ENCODE measurements at places on chromosomes 7 and 10.

DNA sequence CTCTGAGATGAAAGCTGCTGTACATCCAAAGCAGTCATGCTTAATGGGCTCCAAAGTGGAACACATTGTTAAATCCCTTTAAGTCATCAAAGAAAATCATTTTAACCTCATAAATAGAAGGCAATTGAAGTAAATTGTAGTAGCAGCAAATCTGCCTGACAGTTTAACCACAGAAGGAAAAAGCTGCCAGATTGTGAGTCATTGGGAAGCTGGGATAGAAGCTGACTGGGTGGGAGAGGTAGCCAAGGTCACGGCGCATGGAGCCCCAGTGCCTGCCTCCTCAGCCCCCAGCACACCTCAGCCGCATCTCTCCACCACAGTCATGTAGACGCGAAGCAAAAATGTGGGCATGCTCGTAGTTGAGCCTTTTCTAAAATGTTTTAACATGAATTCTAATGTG, 44.0 kb downstream of the TARP start:
- DNase-seq = no peak

DNA sequence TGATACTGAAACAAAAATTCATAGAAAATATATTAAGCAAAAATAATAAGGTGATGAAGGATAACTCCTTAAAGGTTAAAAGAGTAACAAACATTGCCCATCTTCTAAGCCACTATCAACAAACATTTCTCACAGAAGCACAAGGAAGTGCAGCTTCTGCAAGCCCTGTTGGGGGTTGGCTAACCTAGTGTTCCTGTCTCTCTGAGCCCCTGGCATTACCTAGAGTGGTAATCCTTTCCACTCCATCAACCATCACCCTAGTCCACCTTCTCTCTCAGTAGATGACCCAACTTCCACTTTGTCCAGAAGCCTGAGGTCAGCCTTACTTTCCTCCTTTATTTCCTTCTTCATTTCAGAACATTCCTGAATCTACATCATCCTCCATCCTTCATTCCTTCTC, 59.7 kb downstream of the HIPK2 start:
- DNase-seq = no peak

- no peak for DNase-seq
Observed at GRCh38 chr10:99766302-99766681, 16.1 kb upstream of the ABCC2 start.

- no peak for DNase-seq
Observed at GRCh38 chr10:14405076-14406065, 74.6 kb upstream of the FRMD4A start.

- DNase-seq = peak; percentile 87
Observed at GRCh38 chr10:67788028-67788886, 49.7 kb downstream of the DNAJC12 start.

DNA sequence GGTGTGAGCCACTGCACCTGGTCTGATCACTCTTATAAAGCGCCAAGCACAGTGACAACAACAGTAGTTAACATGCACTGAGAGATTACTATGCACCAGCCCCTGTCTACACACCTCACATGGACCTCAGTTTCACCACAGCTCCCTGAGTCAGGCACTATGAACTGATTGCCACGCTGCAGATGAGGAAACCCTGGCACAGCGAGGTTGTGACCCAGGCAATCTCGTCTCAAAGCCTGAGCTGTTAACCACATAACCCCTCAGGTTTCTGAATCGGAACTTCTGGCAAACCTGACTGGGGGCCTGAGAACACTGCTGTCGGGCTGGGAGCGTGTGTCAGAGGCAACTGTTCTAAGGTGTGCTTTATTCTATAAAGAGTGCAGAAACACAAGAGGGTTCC, 150.8 kb downstream of the RNF216 start:
- DNase-seq = no peak

GRCh38 chr7:50310361-50310760, 5.8 kb downstream of the IKZF1 start:
- DNase-seq = no peak

DNA sequence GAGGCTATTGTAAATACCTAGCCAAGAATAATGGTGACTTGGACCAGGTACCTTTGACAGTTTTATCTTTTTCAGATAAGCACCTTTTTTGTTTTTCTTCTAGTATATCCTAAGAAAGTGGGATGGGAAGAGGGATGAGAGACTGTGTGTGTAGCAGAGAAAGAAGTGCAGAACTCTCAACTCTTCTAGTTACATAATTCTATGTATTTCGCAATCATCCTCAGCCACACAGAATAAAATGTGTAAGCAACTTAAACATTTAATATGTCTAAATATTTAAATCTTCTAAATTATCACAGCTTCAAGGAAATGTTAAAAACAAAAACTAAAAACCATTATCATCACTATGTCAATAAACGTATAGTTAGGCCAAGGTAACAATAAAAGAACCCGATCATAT, 42.6 kb upstream of the GSAP start:
- DNase-seq = no peak

- DNase-seq = no peak
Observed at GRCh38 chr7:104074529-104074928, 85.1 kb upstream of the RELN start.

DNA sequence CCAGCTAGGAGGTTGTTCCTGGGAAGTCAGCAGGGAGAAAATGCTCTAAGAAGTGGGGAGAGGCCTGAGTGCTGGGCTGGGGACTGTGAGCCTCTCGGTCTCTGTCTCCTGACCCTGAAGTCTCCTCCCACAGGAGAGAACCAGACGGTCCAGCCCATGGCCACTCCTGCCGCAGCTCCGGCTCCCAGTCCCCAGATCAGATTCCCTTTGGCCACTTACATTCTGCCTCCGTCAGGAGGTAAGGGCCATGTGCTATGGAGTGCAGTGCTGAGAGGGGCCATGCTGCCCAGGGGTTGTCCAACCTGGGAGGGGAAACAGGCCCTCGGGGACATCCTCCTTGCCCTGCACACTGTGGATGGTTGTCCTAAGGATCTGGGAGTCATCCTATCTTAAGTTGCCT, 21.3 kb upstream of the ZNF467 start:
- DNase-seq = peak; percentile 78

DNA sequence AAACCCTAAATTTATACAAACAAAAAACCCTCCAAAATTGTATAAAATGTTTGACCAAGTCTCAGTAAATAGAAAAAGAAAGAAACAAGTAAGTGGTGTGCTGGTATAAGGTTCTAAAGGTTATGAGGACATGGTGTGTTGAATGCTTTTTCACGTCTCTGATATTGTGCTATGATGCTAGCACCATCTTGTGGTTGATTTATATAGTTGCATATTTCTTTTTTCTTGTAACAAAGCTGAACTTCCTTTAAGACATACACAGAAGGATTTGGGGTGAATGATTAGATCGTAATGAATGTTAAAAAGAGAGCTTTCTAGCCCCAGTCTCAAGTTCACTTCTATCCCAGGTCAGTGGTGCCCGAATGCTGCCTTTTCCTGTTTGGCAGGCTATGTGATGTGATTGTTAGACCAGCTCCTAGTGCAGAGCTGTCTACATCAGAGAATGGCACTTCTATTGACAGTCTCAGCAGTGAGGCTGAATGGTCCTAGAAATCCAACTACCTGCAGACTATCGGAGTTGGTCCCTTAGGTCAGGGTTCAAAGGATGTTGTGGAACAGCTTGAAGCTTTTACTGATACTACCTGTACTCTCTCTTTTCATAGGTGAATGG, 25.0 kb downstream of the VTI1A start:
- DNase-seq = no peak

GRCh38 chr10:95121904-95122303, 52.6 kb upstream of the CYP2C8 start:
- no peak for DNase-seq

GRCh38 chr10:11931038-11931437, 107.9 kb downstream of the PROSER2 start:
- DNase-seq = no peak

DNA sequence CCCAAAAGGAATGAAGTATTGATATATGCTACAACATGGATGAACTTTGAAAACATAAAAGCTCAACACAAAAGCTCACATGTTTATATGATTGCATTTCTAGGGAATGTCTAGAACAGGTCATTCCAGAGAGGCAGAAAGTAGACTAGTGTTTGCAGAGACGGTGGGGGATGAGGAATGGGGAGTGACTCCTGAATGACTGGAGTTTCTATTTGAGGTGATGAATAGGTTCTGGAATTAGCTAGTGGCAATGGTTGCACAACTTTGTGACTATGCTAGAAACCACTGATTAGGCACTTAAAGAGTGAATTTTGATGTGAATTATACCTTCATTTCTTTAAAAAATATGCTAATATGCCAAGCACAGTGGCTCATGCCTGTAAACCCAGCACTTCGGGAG, 6.9 kb downstream of the KPNA7 start:
- DNase-seq = peak; percentile 63

DNA sequence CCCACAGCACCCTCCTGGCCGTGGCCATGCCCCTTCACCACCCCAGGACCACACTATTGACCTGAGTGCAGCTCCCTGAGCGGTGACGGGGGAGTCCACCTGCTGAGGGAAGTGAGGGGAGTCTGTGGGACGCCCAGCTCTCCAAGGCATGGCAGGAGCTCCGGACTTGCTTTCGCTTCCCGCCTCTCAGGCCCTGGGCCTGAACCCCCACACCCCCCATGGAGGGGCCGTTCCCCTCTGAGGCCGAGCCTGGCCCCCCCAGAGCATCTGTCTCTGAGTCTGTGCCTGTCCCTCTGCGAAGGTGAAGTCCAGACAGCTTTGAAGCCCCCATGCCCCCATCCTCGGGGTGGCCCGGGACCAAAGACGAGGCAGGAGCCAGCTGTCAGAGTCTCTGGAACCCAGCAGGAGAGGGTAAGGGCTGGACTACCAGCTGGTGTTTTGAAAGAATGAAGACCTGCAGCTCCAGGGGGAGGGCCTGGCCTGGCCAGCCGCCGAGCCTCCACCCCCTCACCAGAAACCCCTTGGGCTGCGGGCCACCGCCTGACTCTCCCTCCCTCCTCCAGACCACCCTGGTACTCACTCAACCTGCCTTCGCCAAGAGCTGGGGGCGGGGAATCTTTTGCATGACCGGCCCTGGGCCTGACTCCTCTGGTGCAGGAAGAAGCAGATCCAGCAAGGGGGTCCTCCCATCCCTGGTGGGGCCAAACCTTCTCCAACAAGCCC, 114.0 kb downstream of the PDGFA start:
- peak; percentile 58 for DNase-seq

- no peak for DNase-seq
Observed at GRCh38 chr7:45078125-45078681, 10.6 kb downstream of the NACAD start.

DNA sequence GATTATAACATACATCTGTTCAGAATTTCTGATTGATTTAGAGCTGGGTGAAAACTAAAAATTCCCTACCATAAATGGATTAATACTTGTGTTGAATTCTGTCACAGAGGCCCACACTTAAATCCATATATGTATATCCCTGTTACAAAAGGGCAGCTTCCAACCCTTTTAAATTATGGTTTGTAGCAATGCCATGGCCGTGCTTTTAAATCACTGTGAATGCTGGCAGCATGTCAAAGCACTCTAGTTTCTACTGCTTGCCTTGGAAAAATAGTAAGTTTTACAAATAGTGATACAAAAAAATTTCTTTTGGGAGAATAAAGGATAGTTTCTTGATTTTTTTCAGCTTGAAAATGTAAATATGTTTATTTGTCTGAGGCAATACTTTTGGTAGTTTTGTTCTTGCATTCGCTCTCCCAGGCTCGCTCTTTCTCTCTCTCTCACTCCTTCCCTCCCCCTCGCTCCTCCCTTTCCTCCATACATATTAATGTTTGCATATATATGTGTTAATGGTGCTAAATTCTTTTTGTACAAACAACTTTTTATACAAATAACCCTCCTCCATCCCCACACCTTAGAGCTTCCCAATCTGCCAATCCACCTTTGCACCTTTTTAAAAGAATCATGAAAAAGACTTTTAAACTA, 29.8 kb downstream of the TES start:
- DNase-seq = no peak

- no peak for DNase-seq
Observed at GRCh38 chr10:90276894-90277475, 575.6 kb downstream of the KIF20B start.

- no peak for DNase-seq
Observed at GRCh38 chr7:33509206-33509605, 379.8 kb downstream of the BBS9 start.

GRCh38 chr10:61454541-61454940, 1.4 kb upstream of the TMEM26 start:
- no peak for DNase-seq

GRCh38 chr7:18064242-18064838, 36.7 kb upstream of the PRPS1L1 start:
- peak; percentile 69 for DNase-seq

GRCh38 chr10:86486856-86487255, 34.7 kb downstream of the WAPL start:
- DNase-seq = no peak

DNA sequence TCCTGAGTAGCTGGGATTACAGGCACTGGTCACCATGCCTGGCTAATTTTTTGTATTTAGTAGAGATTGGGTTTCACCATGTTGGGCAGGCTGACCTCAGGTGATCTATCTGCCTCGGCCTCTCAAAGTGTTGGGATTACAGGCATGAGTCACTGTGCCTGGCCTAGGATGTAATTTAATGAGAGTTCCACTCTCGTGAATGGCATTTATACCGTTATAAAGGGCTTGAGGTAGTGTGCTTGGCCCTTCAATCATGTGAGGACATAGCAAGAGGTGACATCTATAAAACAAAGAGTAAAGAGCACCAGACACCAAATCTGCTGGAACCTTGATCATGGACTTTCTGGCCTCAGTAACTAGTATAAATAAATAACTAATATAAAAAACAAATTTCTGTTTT, 93.5 kb upstream of the PPP1R9A start:
- DNase-seq = no peak

GRCh38 chr7:156104501-156105336, 292.5 kb upstream of the SHH start:
- DNase-seq = peak; percentile 33

GRCh38 chr10:6200734-6201515, 1.8 kb upstream of the PFKFB3 start:
- DNase-seq = peak; percentile 84

GRCh38 chr10:11146402-11147171, 128.9 kb downstream of the CELF2 start:
- DNase-seq = no peak

- no peak for DNase-seq
Observed at GRCh38 chr10:78251016-78251385, 217.3 kb downstream of the RPS24 start.
